ENCODE measurements at places on chromosomes 1 and 21. TPM values are rescaled to one million over a fixed set of nuclear protein-coding genes. Genes with fewer than 3 reads are reported as not detected.

CA6 gene
- not detected for total RNA-seq

C1orf122 gene
- total RNA-seq: 113 TPM

GLRX2 gene
- total RNA-seq: 11.4 TPM

CELA2B gene
- not detected for total RNA-seq

HAO2 gene
- not detected for total RNA-seq

S1PR1 gene
- total RNA-seq: 260 TPM

WDR64 gene
- not detected for total RNA-seq

GRCh38 chr1:43669878-43670277, 19.9 kb downstream of the KDM4A start:
- no peak for DNase-seq

DNA sequence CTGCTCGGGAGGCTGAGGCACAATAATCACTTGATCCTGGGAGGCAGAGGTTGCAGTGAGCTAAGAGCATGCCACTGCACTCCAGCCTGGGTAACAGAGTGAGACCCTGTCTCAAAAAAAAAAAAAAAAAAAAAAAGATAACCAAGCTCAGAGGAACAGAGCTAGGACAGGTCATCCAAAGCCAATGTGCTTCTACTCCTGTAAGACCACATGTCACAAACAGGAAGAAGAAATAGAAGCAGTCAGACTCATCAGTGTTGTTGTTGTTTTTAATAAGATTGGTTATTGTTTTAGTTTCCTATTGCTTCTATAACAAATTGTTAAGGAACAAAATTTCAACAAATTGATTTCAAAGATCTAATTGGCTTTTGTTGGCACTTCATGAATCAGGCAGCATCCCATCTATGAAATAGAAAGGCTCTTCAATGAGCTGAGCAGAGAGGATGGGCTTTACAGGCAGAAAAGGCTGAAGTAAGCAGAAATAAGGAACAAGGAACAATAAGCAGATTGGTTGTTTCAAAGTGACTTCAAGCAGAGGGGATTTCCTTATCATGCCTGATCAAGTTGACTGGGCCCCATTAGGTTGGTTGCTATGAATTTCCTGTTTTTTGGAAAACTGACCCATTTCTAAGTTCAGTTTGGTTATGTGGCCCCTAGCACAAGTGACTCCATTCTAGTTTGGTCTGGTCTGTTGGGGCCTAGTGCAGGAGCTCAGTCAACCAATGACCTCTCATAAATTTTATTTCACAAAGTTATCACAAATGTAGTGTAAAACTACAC, 6.0 kb upstream of the AKNAD1 start:
- DNase-seq: no peak

DNA sequence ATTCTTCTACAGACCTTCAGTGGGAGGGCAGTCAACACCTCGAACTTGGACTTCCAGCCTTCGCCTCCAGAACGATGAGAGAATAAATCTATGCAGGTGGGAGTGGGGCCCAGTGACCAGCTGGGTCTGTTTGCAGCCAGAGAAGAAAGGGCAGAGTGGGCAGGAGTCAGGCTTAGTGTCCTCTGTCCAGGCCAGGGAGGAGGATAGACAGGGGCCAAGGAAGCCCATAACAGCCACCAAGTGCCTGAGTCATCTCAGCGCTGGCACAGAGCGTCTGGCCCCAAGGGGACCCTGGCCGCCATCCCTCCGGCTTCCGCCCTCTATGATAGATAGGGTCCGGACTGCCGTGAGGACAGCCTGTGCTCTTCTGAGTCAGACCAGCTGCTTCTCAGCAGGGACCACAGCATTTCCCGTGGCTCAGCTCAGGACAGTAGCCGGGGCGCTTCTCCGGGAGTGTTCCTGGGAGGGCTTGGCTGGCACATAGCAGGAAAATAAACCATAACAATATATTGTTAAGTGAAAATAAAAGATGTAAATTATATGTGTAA, 133.1 kb upstream of the C1orf174 start:
- DNase-seq: no peak

DNA sequence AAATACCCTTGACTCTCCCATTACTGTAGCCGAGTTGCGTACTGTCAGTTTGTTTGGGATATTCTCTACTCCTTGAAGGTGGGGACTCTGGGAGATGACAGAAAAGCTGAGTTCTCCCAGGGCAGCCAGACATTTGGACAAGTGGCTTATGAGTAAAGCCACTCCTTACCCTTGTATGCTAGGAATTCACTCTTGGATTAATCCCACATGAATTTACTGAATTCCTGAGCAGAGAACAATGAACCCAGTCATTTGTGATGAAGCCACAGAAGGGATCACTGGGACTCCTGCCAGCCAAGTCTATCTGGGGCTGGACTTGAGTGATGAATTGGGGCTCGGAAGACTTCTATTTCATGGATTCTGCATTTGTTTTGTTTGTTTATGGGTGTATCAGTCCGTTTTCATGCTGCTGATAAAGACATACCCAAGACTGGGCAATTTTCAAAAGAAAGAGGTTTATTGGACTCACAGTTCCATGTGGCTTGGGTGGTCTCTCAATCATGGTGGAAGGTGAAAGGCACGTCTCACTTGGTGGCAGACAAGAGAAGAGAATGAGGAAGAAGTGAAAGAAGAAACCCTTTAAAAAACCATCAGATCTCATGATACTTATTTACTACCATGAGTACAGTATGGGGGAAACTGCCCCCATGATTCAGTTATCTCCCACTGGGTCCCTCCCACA, 25.1 kb downstream of the C1orf116 start:
- no peak for DNase-seq

DNA sequence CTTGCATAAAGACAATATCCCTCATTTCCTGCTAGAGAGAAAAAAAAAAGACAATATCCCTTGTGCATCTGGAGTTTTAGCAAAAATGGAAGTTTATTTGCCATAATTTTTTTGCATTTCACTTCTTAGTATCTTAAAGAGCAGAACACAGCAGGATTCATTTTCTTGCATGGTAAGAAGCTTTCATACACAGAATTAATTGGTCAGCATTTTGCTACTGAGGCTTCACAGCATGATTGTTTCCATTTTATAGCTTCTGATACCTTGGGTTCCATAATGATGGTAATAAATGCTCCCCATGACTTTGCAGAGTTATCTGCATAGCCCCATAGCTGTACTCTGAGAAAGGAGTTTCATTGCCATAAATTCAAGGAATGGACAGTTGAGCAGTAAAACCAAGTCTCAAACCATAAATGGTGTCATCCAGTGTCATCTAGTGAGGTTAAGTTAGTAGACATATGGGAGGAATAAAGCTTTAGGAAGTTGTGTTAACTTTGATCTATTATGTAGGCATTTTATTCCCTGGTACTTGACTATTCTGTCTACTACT, 88.8 kb upstream of the PLD5 start:
- DNase-seq: no peak

GRCh38 chr21:45499201-45499750, 43.0 kb downstream of the SLC19A1 start:
- DNase-seq: no peak

GRCh38 chr1:153661111-153661708, 2.7 kb downstream of the SNAPIN start:
- no peak for DNase-seq

- no peak for DNase-seq
Measured at GRCh38 chr1:228029281-228029680, 22.5 kb downstream of the WNT3A start.

DNA sequence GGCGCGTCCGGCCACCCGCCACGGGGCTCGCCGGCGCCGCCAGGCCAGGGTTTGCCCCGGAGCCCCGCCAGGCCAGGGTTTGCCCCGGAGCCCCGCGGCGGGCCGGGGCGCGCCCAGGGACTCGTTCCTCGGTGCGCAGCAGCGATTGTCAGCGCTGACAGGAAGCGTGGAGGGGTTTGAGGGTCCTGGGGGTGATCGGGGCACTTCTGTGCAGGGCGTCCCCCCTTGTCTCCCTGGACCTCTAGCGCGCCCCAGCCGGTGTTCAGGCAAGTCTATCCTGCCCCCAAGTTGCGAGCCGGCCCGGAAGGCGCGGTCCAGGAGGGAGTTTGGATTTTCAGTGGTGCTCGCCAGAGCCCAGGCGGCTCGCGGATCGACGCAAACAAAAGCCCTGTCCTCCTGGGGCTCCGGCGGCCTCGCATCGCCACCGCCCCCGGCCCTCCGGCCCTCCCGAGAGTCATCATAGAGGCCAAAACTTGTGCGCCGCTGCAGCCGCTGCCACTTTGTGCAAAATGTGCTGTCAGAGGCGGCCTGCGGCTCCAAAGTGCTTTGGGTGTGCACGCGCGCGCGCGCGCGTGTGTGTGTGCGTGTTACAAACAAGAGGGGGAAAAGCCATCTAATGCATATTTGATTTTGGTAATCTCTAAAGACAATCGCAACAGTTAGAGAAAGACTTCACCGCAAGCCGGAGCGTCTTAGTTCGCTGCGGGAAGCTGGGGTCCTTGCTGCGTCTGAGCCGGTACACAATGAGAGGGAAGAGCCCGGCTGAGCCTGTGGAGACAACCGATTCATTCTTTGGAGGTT, 1.0 kb downstream of the ROR1 start:
- DNase-seq: no peak

- no peak for DNase-seq
Measured at GRCh38 chr1:193318347-193318746, 131.9 kb upstream of the B3GALT2 start.

DNA sequence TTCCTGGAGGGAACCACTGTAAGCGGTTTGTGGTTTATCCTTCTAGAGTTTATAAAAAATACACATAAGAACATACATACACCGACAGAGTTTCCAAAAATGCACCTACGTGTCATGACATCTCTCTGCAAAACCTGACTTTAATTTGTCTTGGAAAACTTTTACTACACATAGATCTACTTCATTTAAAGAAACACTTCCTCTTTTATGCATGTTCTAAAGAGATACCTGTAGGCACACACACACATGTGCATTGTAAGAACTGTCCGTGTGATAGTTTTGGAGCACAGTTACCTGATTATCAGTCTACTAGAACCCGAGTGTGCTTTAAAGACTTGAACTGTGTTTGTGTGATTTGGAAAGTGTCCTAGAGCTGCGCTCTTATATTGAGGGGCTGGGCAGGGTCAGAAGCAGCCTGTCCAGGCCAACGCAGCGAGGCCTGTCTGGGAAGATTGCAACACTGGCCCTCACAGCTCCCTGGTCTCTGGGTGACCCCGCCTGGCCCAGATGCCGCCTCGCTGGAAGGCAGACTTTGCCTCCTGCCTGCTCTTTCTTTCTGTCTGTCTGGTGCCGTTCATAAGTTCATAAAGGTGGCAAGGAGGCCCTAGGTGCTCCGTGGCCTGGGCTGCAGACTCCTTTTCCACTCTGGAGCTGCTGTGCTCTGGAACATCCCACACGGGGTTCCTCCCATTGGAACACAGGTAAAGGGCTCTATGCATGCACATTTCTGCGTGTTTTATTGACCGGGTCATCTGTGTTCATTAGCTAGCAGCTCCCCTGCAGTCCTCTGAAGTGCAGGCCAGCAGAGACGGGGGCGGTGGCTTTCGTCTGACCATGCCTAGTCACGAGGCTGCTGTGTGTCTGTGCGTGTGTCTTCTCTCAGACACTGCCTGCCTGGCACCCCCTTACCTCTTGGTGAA, 46.3 kb downstream of the AGPAT3 start:
- DNase-seq: no peak

DNA sequence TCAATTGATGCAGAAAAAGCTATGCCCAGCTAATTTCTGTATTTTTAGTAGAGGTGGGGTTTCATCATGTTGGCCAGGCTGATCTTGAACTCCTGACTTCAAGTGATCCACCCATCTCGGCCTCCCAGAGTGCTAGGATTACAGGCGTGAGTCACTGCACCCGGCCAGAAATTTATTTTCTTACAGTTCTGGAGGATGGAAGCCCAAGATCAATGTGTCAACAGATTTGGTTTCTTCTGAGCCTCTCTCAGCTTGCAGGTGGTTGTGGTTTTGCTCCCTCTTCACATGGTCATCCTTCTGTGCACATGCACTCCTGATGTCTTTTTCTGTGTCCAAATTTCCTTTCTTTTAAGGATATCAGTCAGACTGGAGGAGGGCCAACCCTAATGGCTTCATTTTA, 35.6 kb downstream of the SHCBP1L start:
- DNase-seq: no peak

- no peak for DNase-seq
Measured at GRCh38 chr1:47772960-47773682, 224.1 kb downstream of the TRABD2B start.

- no peak for DNase-seq
Measured at GRCh38 chr21:14074177-14074576, 136.6 kb downstream of the LIPI start.

DNA sequence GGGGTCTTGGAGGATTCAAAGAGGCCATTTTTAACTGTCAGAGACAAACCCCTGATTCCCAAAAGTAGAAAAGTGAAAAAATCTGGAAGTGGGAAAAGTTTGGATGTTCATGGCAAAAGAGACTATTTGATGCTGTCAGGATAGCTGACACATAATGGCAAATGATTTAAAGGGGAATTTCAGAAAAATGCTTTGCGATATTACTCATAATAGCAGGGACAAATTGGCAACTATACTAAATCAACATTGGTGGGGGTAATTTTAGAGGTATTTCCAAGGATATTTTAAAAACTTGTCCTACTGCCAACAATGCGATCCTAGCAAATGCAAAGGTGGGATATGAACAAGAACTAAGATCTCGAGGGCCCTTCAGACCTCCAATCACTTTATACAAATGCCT, 5.3 kb upstream of the GSTM4 start:
- no peak for DNase-seq

GRCh38 chr21:16323596-16323995, 593.8 kb downstream of the USP25 start:
- no peak for DNase-seq

DNA sequence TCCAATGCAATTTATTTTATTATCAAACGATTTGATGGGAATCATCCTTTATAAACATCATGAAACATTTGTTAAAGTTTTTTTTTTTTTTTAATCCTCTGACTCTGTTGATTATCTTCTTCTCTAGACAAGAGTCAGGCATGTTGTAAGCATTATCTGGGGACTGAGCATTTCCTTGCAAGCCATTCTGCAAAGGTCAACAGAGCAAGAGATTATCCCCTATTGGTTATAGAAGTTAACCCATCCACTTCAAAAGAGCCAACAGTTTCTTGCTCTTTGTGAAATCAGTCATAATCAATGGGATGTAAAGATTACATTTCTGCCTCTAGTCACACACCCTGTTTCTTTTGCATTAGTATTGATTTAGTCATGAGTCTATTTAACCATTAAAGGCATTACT, 368.8 kb upstream of the ADGRL4 start:
- DNase-seq: no peak

DNA sequence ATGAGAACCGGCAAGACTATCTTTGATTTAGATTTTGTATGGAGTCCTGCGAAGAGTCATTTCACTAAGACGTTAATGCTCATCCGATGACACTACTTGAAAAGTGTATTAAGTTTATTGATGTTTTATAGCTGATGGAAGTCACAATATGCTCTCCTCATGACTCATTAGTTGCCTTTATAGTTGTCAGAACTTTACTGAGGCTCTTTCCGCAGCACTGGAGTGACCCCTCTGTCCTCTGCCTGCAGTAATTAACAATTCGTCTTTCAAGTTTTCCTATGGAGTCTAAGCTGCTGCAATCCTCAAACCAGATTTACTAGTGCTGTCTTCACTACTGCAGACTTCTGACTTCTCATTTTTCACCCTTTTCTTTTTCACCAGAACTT, 853 bp downstream of the USP16 start:
- DNase-seq: no peak

GRCh38 chr1:2891923-2892448, 90.5 kb upstream of the TTC34 start:
- DNase-seq: no peak

Measured in glomerular endothelial cell (primary cell).